ENCODE measurements at places on chromosomes 12 and 14.

DNA sequence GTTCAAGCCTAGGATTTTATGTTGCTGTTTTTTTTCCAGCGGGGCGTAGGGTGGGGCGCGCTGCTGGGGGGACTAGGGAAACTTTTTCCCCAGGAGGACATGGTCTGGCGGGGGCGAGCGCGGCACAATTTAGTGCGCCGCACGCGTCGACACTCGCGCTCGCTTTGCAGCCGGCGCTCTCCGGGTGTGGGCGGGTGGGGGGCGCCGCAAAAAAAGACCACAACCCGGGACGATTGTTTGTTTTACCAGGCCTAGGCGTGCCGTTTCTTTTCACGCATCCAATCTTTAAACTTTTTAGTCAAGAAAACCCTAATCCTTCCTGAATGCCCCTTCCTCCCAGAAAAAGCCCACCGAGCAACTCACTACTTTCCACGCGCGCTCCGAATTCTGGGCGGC is 865 bp upstream of the ZFP36L1 start:
- no peak for DNase-seq

- DNase-seq, result no peak
Measured at GRCh38 chr12:92486443-92487137, 216.2 kb upstream of the PLEKHG7 start.

DNA sequence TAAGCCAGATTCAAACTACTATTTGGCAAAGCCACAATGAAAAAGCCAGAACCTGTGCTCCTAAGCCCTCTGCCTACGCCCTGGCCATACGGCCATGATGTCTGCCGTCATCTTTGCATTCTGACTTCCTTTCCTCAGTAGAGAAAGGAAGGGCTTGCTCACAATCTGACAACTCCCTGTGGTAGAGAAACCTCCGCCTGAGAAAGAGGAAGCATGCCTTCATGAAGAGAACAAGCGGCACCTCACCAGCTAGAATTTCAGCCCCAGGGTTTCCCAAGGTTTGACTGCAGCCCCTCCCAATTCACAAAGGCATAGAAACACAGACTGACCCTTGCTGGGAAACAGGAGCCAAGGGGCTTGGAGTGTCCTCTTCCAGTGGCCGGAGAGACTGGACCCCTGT is 25.7 kb downstream of the TEP1 start:
- DNase-seq, result no peak

DNA sequence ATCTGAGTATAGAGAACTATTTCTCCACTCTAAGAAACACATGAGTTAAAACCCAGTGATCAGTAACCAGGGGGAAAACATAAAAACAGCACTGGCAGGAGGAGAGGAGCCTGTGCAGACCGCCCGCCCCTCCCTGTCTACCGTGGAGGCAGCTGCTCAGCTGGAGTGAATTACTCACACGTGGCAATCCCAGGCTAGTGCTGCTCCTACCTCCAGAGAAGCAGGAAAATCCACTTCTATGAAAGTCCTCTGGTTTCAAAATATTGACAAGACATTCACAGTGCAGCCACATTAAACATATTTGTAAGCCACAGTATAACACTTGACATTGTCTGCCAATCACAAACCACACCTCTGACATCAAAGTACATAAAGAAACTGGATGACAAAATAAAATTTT is 16.7 kb downstream of the TMEM132D start:
- no peak for DNase-seq

DNA sequence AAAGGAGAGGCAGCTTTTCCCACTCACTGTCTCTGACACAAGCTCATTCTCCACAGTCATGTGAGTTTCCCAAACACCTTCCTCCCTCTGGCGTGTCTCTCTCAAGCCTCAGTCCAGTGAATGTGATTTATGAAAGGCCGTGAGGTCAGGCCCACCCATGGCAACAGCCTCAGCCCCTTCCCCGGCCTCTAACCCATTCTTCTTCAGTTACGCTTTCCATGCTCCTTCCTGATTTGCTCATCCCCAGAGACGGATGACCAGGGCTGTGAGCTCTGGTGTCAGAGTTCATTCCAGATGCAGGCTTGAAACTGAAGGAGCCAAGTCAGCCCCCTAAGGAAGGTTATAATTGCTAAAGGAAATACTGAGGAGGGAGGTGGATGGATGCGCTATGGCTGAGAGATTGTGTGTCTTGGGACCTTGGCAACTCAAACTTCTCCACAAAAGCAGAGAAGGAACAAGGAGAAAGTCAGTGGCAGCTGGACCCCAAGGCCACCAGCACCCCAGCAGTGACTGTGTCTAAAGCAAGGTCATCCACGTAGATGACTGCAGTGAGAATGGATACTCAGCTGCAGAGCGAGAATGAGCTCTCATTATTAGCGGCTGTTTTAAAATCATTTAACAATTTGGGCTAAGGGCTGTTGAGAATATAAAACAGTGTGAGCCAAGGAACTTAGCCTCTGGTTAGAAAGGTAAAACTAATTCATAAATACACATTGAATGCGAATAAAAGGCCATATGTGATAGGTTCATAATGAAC is 84.1 kb downstream of the FBXL14 start:
- no peak for DNase-seq

GRCh38 chr12:122836027-122836921 is 1.0 kb downstream of the HIP1R start:
- peak; percentile 66 for DNase-seq

DNA sequence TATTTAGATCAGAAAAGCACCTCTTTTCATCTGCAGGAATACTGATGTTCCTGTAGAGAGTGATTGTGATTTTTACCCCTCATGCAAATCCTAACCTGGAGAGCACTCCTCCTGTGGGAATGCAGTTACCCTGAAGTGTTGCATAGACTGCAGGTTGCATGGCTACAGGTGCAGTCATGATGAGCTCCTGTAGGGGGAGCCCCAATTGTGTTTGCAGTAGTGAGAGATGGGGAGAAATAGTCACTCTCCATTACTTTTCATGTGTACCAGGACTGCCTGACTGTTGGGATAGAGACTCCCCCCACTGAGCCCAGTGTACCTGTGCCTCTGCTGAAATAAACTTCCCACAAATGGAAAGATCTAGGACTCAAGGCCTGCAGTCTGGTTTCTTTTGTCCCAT is 1086.5 kb downstream of the SLC6A15 start:
- no peak for DNase-seq

GRCh38 chr14:103839579-103839978 is 7.8 kb downstream of the PPP1R13B start:
- DNase-seq, result no peak

DNA sequence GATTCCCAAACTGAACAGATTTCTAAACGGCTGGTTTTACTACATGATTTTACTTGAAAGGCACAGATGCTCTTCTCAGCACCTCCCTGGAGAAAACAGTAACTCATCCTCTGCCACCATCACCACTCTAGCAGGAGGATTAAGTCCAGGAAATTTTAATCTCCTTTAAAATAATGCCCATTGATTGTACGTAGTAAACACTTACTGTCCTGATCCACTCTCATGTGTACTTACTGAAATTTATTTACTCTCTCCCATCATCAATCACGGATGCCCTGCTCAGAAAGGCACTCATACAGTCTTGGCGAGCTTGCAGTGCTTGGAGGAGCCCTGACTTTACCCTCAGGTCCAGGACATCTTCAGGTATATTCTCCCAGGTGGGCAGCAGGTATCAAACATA is 239.8 kb upstream of the EGLN3 start:
- DNase-seq, result no peak
